Renal cortex interstitium (tissue), 15 donors: ENCODE measurements at places on chromosomes 7 and 10.

GRCh38 chr7:154770962-154771361, 232.0 kb downstream of the PAXIP1 start:
- no peak for DNase-seq

GRCh38 chr7:2357165-2357564, 2.5 kb downstream of the EIF3B start:
- no peak for DNase-seq

DNA sequence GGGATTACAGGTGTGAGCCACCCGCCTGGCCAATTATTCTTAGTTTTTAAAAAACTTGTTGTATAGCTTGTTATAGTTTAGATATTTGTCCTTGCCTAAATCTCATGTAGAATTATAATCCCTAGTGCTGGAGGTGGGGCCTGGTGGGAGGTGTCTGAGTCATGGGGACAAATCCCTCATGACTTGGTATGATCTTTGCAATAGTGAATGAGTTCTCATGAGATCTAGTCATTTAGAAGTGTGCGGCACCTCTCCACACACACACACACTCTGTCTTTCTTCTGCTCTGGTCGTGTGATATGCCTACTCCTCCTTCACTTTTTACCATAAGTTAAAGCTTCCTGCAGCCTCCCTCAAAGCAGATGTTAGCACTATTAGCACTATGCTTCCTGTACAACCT, 37.2 kb downstream of the FAM149B1 start:
- DNase-seq: no peak

DNA sequence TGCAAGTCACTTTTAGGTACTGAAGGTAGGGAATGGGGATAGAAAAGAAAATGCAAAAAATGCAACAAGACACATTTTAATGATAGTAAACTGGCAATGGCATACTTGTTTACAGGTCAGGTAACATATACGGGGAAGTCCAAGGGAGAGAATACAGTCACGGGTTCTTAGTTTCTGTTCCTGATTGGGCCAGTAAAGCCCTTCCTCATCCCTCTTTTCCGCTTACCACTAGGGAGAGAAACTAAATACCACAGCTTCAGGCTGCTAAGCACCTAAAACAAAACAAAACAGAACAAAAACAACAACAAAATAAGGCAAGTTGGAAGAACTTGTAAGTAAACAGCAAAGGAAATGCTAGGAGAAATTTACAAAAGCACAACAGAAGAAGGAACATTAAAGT, 65.2 kb upstream of the OGDHL start:
- no peak for DNase-seq
